Kasumi-1 (cell line): ENCODE measurements at places on chromosomes 5 and 9.

DNA sequence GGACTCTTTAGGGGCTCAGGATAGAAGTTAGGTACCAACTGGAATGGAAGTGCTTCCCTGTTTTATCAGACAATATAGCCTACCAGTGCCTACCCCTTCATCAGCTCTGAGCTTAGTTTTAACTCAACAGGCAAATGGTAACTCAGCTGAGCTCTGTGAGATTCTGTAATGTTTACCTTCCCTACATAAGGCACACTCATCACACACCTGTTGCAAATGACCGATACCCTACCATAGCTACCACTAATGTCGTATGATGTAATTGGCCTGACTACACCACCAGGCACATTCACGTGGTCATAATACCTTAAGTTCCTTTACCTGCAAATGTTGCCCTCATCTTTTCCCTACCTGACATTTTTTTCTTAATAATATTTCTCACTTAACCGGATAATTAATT lies 254.8 kb downstream of the ADGRV1 start:
- DNase-seq, result no peak

DNA sequence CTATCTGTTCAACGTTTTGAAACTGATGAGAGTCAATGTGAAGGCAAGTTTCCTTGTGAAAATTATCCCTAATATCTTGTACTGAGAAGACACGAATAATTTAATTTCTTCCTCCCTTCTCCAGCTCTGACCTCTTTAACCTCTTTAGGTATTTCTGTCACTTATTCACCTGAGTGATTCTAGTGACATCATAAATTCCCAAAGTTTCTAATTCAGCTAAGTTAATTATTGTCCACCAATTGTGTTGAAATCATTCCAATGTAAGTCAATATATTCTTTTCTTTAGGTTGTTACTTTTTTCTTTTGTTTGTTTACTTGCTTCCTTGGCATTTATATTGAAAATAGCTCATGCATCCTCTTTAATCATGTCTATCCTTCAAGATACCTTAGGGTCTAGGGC lies 143.8 kb downstream of the PAPPA start:
- DNase-seq, result no peak

DNA sequence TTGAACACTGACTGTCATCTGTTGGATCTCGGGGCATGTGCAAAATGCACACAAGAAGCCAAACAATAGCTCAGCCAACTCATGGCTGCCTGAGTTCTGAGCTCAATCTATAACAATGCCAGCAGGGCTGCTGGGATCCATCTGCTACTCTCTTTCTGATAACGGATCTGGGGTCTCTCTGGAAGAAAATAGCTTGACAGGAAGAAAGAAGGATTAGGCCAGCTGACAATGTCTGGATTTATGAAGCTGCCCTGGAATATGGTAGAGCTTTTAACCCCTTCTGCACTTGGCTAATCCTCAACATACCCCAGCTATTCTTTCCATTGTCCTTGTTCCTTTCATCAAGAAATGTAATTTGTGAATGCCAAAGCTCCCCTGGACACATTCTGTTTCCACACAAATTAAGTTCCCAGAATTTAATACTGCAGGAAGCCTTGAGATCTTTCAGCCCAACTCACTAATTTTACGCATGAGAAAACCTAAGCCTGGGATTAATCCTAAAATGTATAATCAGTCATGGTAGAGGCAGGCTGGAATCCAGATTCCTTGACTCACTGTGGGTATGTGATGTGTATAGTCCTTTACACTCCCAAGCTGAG lies 62.7 kb upstream of the PCA3 start:
- no peak for DNase-seq

- DNase-seq, result no peak
Measured at GRCh38 chr9:16306586-16306985, 563.9 kb downstream of the BNC2 start.

GRCh38 chr9:106859957-106860720 lies 2.8 kb upstream of the ZNF462 start:
- no peak for DNase-seq

GRCh38 chr5:44663991-44664710 lies 144.6 kb upstream of the MRPS30 start:
- no peak for DNase-seq

DNA sequence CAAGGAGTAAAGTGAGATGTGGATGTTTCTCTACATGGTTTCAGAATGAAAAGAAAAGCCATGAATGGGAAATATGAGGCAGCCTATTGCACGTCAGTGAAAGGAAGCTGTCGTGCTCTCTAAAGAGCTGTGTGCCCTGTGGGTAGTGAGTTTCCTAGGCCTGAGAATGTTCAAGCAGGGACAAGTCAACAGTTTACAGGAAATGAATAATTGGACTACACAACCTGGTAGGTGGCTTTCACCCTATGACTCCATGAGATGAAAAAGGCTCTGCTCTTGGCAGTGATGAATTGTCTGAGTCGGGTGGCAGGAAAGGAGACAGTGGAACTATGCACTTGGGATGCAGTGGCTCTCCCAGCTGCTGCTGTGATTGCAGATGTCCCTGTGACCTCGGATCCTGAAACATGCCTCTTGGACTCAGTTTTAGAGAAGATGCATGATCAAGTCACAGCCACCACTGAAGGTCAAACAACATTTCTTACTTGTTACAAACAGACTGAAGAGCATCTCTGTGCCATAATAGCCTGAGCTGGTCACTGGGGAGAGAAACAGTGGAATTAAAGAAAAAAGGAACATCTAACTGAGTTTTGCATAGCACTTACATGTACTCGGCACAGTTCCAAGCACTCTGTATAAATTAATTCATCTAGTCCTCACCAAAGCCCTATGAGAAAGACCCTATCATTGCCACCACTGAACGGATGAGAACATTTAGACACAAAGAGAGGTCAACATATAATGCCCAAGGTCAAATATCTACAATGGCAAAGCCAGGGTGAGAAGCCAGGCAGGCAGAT lies 293.7 kb downstream of the SPOCK1 start:
- no peak for DNase-seq

GRCh38 chr9:78005231-78006002 lies 26.2 kb downstream of the GNAQ start:
- no peak for DNase-seq

DNA sequence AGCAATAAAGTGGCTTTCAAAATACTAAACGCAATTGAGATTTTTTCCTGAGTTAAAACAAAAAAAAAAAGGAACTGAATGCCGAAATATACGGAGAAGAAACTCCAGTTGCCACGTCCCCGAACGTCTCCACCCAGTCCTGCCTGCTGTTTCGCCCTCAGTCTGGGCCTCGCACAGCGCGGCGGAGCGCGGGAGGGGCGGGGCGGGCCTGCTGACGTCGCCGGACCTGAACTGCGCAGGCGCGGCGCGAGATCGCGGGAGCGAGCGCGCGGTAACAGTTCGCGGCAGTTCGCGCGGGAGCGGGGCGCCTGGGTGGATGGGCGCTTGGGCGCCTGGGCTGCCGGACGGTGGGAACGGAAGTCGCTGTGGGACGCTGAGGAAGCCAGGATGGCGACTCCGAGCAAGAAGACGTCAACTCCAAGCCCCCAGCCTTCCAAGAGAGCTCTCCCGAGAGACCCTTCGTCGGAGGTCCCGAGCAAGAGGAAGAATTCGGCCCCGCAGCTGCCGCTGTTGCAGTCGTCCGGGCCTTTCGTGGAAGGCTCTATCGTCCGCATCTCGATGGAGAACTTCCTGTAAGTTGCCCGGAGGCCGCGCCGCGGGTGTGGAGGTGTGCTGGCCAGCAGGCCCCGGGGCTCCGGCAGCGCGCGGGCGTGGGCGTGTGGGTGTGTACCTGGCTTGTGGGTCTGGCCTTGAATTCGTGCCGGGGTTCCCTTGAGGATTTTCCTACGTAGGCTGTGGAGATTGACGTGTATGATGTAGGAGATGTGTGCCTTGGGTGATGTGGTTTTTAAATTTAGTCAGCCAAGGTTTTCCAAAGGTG lies at the start of gene SMC5:
SMC5 (plus strand) TSS at position 287 of the 820 bp plus-strand sequence; CDS start at position 388, 101 bp downstream.
- DNase-seq, result peak; percentile 81

- DNase-seq, result no peak
Measured at GRCh38 chr5:176695073-176695472, 47.8 kb downstream of the TSPAN17 start.

DNA sequence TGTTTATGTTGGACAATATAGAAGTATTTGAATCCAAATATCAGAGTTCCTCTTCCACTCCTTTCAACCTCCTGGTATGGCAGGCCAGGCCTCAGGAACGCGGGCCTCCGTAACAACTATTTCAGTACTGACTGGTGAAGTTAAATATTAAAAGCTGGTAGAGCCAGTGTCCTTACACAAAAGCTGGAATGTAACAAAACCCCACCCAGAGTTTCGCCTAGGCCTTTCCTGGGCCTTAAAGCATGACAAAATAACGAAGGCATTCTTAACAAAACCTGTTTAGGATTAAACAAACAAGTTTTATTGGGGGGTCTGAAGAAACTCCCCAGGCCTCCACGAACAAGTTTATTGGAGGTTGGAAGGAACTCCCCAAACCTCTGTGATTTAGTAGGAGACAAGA lies 61.6 kb upstream of the GNE start:
- no peak for DNase-seq

DNA sequence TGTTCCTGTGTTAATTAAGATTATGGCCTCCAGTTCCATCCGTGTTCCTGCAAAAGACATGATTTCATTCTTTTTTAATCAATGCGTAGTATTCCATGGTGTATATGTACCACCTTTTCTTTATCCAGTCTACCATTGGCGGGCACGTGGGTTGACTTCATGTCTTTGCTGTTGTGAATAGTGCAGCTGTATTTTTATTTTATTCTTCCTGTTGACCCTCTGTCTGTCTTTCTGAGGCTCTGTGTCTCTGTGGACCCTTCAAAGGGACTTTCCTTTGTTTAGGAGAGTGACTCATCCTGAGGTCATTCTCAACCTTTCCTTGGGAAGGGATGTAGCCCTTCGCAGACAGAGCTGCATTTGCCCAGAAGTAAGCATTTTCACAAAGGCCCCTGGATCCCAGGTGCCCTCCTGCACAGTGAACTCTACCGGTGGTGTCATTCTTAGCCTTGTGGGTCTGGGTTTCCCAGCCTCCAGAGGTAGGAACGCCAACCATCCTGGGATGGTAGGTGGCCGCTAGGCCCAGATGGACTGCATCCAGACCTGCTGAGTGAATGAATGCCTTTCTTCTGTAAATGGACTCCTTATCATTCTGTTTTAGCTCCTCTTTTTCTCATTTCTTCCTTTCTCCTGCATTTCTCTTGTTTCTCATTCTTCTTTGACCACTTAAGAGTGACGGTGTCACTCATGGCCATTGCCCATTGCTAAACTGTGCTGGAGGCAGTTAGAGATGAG lies 22.4 kb downstream of the TRIO start:
- DNase-seq, result no peak

- DNase-seq, result no peak
Measured at GRCh38 chr5:137989419-137989818, 43.5 kb downstream of the FAM13B start.

- DNase-seq, result no peak
Measured at GRCh38 chr5:83531661-83532060, 60.1 kb downstream of the VCAN start.

DNA sequence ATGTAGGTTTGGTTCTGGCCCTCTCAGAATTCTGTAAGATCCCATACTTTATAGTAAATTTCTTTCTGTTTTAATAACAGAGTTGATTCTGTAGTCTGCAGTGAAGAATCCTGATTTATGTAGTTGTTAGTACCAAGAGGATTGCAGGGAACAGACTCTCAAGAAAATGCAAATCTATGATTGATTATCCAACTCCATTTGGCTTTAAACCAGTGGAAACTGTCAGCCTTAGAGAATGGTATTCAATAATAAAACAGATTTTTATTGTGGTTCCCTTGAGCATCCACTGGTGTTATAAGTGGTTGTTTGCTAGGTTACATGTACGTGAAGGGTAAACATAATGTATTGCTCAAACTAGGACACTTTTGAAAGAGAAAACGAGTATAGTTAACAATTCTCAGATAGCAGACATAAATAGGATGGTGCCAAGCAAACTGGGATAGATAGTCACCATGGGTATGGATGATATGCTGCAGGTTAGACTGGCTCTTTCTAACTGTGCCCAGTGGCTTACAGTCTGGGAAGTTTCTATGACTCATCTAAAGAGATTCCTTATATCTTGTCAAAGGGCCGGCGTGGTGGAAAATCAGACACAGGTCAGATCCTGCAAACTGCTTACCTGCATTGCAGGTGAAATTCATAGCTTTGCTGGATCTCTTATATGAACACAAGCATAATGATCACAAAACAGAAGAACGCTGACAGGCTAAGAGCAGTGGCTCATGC lies 41.7 kb upstream of the RPS23 start:
- DNase-seq, result no peak

GRCh38 chr9:109780453-109781033 lies 545 bp downstream of the PALM2AKAP2 start:
- DNase-seq, result no peak

DNA sequence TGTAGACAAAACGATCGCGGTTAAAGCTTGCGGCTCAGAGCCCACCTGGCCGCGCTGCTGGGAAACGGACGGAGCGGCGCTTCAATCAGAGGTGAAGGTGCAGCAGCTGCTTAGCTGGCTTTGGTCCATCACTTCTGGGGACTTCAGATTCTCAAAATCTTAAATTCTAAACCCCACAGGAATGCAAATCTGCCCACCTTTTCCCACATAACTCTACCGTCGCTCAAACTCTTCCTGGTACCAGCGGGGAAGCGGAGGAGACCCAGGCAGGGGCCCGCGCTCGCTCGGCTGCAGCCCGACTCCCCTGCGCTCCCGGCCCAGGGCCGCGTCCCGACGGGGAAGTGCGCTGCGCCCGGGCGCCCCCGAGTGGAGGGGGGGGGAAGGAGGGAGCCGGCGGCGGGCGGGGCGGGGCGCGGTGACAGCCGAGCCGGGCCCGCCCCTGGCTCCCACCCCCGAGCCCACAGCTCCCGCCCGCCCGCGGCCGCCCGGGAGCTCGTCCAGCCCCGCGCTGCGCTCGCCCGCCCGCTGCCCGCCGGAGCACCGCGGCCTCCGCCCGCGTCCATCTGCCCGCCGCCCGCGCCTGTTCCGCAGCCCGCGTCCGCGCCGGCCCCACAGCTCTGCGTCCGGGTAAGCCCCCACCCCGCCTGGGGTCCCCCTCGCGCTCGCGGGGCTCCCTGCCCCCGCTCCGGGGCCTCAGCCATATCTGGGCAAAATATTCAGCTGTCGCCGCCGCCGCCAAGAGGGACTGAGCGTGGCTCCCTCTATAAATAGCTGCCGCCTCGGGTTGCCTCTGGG lies at the start of gene TMOD1:
TMOD1 (plus strand) TSS at position 490 of the 795 bp plus-strand sequence. CDS start 22,523 bp downstream, outside the sequence.
- peak; percentile 28 for DNase-seq

GRCh38 chr5:32004404-32004803 lies 169.7 kb downstream of the GOLPH3 start:
- no peak for DNase-seq

- no peak for DNase-seq
Measured at GRCh38 chr5:96991708-96992107, 55.8 kb downstream of the LNPEP start.
